ENCODE measurements at places on chromosomes 5 and 9. TPM values are rescaled to one million over a fixed set of nuclear protein-coding genes. Genes with fewer than 3 reads are reported as not detected.

The GZMA gene
- total RNA-seq, result not detected

The PPP2R2B gene
- total RNA-seq, result 2.4 TPM

The FGF1 gene
- total RNA-seq, result 9.7 TPM

The FOXI1 gene
- not detected for total RNA-seq

The PARP8 gene
- 0.69 TPM for total RNA-seq

DNA sequence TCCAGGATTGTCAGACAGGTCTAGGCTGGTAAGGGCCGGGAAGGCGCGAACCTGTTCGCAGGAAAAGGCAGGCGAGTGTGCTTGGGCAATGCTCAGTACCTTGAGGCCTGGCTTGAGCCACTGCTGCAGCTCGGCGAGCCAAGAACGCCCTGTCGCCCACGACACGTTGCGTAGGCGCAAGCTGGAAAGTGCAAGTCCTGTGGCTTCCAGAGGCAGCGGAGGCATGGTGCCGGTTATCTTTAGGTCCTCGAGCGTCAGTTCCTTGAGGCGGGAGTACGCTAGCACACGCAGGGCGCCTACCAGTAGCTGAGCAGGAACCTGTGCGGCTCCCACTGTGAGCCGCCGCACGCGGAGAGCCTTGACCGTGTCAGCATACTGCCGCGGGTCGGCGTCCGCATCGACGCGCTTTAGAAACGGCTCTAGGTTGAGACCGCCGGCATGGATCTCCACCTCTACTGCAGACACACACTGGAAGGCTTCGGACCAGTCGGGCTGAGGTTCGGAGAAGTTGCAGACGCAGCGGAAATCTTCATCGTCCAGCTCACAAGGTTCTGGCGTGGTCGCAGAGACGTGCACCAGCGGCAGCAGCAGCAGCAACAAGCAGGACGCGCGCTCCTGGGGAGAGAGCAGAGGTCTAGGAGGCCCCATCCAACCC lies 482 bp downstream of the CD14 start:
- DNase-seq, result no peak

- DNase-seq, result no peak
Measured at GRCh38 chr5:93805616-93806379, 64.4 kb upstream of the POU5F2 start.

- DNase-seq, result no peak
Measured at GRCh38 chr5:96113170-96113939, 151.7 kb upstream of the ELL2 start.

DNA sequence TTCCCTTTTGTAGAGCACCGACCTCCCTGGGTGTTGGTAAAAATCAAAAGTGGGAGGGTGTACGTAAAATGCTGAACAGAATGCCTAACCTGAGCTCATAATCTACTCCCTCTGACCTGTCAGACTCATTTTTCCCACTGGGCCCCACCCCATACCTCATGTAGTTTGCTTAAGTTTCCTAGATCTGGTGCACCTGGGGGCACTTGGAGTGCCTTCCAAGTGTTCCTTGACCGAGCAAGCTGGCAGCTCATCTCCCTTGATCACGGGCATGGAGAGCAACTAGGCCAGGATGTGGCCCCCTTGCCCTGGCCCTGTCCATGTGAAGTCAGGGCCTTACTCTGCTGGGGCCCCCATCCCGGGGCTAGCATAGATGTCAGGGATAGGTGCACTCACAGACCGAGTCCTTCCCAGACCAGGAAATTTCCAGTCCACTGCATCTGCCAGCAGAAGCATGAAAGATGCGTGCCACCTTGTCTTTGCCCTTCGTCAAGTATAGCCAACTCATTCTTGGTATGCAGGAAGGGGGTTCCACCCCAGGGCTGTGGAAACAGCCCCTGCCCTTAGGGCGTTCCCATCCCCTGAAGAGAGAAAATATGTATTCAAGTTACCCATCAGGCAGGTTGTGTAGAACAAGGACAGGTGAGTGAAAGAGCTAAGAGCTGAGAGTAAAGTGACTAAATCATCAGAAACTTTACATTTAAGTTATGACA lies 41.9 kb downstream of the SLC22A5 start:
- DNase-seq, result peak; percentile 71

DNA sequence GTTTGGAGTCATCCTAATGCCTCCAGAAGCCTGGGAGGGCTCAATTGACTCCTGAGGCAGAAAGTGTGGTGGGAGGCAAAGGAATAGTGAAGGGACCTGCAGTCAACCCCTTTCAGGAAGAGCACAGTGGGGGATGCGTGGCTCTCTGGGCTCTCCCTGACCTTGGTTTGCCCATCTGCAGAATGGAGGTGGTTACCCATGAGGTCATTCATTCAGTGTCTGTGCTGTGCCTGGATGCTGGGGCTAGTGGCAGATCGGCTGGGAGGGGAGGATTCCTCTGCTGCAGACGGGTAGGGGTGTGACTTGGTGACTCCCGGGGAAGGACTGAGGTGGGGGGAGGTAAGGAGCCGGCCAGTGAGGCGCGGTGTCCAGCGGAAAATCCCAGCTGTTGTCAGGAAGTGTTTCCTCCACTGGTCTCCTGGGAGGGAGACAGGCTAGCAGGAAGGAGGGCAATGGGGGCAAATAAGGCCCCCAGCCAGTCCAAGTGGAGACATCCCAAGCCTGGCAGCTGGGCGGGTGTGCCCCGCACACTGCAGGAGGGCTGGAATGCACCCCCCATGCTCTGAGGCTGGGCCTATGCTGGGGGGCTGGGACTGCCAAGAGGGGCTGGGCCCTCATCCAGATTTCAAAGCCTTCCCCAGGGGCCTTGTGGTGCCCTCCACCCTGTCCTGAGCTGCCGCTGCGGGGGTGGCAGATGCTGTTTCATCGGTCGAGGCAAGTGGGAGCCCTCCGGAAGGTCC lies 10.9 kb downstream of the CXXC5 start:
- peak; percentile 33 for DNase-seq
